Stimulated activated CD8-positive, alpha-beta memory T cell treated with anti-CD3 and anti-CD28 coated beads, Interleukin-15, amount 100 ng/mL, for 4 hours (primary cell): ENCODE measurements at places on chromosomes 1 and 21.
A peak's percentile ranks its signal among the peaks of the same experiment; 100 is the strongest.

DNA sequence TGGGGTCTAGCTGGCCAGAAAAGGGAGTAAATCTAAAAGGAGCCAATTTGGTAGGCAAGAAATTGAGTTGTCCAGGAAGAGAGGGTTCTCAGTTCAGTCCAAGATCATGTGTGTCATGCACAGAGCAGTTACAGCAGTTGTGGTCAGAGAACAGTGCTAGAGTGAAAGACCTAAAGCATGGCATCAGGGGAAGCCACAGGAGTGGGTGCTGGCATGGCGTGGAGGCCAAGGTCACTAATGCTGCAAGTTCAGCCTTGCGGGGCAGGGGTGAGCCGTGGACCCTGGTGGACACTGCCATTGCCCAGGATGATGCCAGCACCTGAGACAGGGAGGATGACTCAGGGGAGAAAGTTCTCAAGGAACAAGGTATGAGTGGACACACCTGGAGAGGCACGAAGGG is 16.6 kb upstream of the TMEM125 start:
- DNase-seq: no peak

DNA sequence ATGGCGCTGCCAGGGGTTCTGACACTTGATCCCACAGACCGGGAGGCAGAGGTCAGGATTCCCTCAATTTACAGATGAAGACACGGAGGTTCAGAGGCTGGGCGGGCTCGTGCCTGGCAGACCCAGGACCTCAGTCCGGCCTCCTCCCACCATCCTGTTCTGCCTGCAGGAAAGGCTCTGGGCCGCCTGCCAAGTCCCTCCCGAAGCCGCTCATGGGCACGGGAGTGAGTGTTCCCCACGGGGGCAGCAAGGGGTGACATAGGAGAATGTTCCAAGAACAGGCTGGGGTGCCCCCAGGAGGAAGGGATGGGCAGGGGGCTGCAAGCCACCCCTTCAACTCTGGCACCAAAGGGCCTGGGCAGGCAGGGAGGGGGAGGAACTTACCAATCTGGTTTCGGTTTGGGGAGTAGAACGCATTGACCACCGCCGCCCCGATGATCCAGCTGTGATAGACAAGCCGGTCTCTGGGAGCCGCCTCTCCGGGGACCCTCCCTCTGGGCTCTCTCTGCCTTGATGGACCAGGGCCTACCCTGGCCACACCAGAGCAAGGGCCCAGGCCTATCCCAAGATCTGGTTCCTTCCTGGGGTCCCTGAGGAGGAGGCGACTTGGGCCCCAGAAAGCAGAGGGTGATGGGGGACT is 7.5 kb downstream of the PRXL2B start:
- DNase-seq: no peak

- DNase-seq: no peak
Measured at GRCh38 chr1:12284486-12284885, 54.7 kb downstream of the VPS13D start.

DNA sequence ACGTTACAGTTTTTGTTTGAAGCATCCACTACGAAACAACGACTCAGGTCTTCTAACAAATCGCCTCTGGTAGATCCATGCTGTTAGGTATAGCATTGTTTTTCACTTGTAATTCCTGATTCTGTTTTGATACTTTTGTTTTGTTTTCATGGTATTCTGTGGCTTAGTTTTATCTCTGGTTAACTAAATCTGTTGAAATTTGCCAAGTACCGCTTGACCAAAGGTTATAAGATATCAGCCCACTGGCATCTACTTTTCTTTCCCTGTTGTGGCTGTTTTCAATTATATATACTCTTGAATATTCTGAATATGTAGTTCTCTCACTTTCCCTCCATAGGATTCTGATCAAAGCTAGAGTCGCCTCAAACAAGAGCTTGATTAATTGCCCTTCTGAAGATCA is 274.8 kb upstream of the C1orf105 start:
- DNase-seq: no peak

DNA sequence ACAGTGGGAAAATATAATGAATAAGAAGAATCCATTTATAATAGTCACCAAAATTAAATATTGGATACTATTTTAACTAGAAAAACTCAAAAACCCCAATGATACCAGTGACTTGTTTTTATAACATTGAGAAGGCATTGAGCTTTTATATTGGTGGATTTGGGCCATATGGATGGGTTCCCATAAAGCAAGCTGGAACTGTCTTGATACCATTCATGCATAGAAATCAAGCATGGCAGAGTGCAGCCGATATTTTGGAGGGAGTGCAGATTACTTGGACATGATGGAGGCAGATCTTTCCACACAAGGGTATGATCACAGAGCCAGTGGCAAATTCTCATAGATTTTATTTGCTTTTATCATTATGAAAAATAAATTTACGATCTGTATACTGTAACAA is 3.8 kb upstream of the RWDD3 start:
- DNase-seq: no peak

- no peak for DNase-seq
Measured at GRCh38 chr1:114323959-114324661, 170.4 kb upstream of the SYT6 start.

- no peak for DNase-seq
Measured at GRCh38 chr1:13520985-13521384, 7.2 kb upstream of the LRRC38 start.

GRCh38 chr21:27703791-27704190 is 736.9 kb upstream of the ADAMTS5 start:
- no peak for DNase-seq

- DNase-seq: no peak
Measured at GRCh38 chr1:113976609-113977278, 2.5 kb upstream of the OLFML3 start.

GRCh38 chr1:32801096-32801715 is 16.0 kb downstream of the YARS1 start:
- no peak for DNase-seq

DNA sequence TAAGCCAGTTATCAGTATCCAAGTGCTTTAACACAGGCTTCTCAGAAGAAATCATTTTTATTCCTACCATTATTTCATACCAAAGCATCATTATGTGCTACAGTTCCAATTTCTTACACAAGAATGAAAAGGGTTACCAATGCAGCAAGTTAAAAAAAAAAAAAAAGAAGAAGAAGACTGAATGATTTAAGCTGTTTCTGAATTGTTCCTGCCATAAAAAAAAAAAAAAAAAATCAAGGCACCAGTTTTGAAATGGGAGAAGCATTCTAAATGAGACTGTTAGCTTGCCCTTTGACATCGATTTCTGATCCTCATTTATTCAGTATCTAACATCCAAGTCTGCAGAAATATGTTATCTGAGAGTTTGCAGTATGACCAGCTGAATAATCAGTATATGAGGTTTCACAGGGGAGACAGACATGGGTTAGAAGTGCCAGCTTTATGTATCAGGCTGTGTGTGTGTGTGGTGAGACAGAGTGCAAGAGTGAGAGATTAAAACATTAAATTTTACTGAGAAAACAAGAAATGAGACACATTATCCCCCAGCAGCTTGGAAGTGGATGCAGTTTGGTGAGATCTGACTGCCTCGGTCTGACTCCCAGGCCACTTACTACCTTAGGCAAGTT is 105.8 kb downstream of the COLGALT2 start:
- DNase-seq: no peak

DNA sequence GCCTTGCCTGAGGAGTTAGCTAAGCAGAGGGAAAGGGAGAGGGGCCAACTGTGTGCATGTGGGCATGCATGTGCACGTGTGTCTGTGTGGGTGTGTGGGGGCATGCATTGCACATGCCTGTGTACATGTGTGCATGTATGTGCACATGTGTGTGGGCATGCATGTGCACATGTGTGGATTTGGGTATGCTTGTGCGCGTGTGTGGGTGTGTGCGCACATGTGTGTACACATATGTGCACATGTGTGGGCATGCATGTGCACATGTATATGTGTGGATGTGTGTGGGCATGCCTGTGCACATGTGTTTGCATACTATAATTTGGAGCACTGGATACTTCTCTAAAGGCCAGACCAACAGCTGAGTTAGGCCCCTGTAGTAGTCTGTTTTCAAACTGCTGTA is 350.0 kb downstream of the PRDM2 start:
- no peak for DNase-seq

DNA sequence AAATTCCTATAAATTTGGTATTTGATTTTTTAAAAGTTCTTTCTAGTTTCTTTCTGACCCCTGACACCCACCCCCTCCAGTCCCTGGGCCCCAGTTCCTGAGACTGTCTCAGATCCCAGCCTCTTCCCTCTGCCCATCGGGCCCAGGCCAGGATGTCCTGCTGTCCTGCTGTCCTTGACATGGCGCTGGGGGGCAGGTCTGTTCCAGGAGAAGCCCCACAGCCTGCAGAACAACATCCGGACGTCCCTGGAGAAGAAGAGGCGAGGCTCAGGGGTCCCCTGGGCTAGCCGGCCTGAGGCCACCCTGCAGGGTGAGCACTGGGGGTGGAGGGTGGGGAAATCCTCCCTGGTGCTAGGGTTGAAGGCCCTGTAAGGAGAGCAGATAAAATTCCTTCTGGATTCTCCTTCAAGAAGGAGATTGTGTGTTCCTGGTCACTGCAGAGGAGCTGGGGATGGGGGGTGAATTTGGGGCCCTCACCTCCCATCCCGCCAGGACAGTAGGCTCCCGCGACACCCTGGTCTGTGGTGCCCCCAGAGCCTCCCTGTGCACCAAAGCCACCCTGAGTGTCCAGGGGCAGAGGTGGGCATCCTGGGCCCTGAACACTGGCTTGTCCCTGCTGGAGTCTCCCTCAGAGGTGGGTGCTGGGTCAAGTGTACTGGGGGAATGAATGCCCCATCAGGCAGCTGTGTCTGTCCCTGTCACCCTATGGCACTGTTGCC is 45.0 kb downstream of the DISP3 start:
- DNase-seq: no peak

DNA sequence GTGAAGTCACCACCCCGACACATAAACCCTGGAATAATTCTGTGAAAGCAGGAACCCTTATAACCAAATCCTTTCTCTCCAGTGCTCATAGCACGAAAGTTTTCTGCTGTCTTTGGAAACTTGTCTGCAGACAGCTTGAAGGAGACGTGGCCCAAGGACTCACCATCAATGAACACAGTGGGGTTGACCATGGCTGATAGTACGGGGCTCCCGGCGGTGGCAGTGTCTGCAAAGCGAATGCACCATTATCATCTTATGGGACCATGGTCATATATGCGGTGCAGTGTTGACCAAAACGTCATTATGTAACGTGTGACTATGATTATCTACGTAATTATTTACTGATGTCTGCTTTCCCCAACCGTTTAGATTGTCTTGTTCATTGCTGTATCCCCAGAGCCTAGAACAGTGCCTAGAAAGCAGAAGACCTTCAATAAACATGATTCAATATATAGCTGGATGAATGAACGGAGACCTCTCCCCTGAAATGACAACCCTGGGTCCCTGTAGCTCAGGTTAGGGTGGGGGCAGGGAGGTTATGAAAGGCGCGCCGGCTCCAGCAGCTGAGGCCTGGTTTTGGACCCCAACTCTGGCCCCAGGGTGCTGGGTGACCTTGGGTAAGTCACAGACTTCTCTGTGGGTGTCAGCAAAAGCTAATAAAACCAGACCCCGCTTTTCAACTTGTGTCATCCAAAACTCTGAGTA is 128.4 kb upstream of the ZBTB40 start:
- DNase-seq: no peak

GRCh38 chr1:42861014-42861399 is 14.6 kb downstream of the ZNF691 start:
- DNase-seq: no peak

GRCh38 chr1:6461051-6461530 is 4.9 kb downstream of the TNFRSF25 start:
- DNase-seq: no peak

DNA sequence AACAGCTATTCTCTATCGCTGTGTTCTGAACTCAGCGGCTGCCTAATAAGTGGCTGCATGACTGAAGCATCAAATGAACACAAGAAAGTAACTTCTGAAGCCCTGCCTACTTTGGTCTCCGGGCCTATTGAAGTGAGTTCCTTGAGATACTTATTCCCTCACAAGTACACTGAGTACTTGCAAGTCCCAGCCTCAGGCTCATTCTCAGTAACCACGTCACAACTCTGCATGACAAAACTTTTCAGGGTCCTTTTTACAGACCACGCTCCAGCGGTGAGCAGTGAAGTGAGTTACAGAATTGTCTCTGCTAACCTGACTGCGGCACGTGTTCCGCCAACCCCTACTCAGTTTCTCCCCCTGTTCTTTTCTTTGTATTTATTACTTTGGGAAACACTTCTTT is 1342.7 kb upstream of the ADGRL4 start:
- DNase-seq: no peak

- no peak for DNase-seq
Measured at GRCh38 chr1:161986328-161986727, 37.3 kb downstream of the OLFML2B start.

- DNase-seq: no peak
Measured at GRCh38 chr21:45542667-45543370, 579 bp upstream of the SLC19A1 start.

- DNase-seq: no peak
Measured at GRCh38 chr1:174445817-174446216, 1.9 kb upstream of the GPR52 start.

- no peak for DNase-seq
Measured at GRCh38 chr1:27335506-27336422, 6.1 kb upstream of the SYTL1 start.

DNA sequence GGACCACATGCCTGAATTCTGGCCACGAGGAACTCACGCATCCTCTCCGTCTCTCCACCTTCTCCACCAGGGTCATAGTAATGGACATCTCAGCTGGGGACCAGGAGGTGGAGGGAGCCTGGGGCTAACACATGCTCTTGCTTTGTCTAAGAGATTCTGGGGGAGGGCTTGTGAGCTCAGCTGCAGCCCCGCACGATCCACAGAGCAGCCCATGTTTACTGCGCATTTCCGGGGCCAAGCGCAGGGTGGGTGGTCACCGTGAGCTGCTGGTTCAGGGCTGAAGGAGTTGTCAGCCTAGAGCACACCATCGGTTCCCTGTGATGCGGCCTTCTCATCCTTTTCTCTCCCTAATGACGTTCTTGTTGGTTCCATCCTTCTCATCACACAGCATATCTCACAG is 7.5 kb upstream of the TFF2 start:
- DNase-seq: no peak

DNA sequence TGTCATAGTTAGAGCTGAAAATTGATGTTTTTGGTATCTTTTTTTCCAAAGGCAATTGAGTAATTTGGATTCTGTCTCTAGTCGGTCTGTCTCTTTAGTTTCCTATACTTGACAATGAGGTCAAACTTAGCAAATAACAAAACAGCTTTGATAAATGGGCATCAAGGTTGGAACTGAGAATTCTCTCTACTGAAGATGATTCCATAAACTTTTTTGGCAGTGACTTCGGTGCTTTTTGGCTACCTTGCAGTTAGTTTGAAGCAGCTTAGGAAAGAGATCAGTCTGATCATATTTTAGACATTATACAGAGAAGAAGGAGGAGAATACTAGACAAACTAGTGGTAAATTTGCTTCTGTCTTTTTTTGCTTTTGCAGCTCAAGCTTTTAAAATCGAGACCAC is 559 bp downstream of the VCAM1 start:
- DNase-seq: no peak

GRCh38 chr1:112716133-112716720 is 1.1 kb upstream of the PPM1J start:
- DNase-seq: peak; percentile 37

GRCh38 chr1:151340870-151341754 is 5.9 kb downstream of the RFX5 start:
- peak; percentile 17 for DNase-seq

GRCh38 chr1:225877580-225877979 is 4.6 kb downstream of the TMEM63A start:
- DNase-seq: no peak
